Uterine smooth muscle cell (primary cell): ENCODE measurements at places on chromosomes 3 and 15. TPM values are rescaled to one million over a fixed set of nuclear protein-coding genes. Genes with fewer than 3 reads are reported as not detected.

Gene NR1I2
- total RNA-seq = 0.12 TPM in 1 of 2 replicates, not detected in the other

Gene PAQR5
- total RNA-seq = 0.37 and 1.5 TPM in 2 replicates

Gene GPX1
- total RNA-seq = 201 and 234 TPM in 2 replicates

Gene PLA2G4D
- not detected in 2 replicates for total RNA-seq

Gene RHOV
- total RNA-seq = not detected in 2 replicates

Gene PLSCR5
- total RNA-seq = not detected in 2 replicates
